ENCODE measurements at places on chromosomes 5 and 9.
A peak's percentile ranks its signal among the peaks of the same experiment; 100 is the strongest.

DNA sequence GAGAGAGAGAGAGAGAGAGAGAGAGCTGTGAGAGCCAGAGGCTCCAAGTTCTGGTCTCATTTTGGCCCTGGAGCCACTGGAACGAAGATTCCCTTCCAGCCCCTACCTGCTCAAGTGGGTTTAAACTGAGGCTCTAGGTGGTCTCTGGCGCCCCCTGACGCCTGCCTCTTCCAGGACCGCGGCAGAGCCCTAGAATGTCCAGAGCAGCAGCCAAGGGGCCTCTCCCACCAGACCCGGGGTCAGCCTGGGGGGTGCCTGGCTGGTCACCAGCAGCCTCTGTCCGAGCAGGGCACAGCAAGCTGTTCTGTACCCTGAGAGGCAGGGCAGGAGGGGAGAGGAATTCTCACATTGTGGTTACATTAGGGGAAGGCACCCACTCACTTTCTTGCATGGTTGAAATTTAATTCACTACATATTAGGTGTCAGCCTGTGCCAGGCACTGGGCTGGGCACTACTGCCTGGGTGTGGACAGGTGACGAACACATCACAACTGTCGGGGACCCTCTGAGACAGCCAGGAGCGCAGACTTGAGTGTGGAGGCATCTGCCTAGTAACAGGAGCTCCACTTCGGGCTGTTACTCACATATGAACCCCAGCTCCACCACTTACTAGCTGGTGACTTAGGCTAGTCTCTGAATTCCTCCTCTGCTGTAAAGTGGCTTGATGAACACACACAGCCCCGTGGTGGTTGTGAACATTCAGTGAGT, 44.5 kb downstream of the AMBP start:
- no peak for DNase-seq

DNA sequence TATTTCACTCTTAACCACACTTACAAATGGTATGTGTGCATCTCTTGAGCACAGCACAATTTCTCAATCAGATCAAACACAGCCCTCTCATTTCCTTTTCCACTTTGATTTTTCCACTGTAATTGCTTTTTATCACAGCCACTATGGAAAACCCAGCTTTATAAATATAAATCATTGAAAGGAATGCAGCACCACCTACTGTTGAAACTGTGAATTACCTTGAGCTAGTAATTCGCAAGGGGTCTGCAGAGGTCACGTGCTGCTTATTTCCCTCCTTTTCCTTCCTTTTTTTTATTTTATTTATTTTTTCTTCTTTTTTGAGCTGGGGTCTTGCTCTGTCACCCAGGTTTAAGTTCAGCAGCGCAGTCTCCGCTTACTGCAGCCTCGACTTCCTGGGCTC, 76.9 kb downstream of the CDH6 start:
- no peak for DNase-seq

DNA sequence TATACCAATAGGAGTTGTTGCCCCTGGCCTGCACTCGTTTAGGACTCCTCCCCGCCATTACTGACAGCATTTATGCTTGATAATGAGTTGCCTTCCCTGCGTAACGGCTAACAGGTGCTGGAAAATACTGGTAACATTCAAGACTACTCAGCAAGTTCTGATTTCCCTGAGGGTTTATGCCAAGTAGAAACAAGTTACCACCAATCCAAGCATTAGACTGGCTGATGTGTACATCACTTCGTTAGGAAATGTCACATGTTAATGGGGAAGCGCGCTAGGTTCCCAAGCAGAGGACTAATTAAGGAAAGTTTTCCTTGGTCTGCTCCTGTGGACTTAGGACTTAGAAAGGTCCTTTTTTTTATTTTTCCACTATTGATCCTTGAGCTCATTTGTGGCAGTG, 302.1 kb downstream of the EFNA5 start:
- DNase-seq, result no peak

DNA sequence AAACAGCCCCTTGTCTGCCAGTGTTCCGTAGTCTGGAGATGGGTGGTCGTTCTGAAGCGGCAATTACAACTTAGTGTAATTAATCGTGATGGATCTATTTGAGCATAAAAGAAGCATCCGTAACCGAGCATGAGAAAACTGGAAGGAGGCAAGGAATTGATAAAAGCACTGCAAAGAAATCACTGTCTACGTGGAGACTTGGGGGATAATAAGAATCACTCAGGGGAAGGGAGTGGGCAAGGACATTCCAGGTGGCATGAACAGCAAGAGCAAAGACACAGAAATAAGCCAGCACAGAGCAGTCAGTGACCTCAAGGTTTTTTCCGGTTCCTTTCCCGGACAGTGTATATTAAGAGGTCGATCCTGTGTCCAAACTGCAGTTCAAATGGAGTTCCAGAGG, 35.0 kb downstream of the TLR4 start:
- DNase-seq, result no peak

DNA sequence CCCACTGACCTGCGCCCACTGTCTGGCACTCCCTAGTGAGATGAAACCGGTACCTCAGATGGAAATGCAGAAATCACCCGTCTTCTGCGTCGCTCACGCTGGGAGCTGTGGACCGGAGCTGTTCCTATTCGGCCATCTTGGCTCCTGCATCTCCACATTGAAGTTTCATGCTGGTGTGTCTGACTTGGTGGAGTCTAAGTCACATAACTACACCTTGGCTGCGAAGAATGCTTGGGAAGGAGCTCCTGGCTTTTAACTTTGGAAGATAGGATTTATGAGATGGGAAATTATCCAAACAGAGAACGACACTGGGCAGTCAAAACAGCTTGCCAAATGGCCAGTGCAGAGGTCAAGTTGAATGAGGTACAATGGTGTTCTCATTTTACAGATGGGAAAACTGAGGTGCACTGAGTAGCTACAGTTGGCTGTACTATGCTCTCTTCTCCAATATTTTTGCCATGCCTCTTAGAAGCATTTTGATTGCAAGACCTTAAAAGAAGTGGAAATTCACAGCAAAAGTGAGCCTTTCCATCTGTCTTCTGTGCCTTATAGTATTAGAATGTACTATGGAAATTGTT, 36.7 kb downstream of the CCDC192 start:
- DNase-seq, result no peak

DNA sequence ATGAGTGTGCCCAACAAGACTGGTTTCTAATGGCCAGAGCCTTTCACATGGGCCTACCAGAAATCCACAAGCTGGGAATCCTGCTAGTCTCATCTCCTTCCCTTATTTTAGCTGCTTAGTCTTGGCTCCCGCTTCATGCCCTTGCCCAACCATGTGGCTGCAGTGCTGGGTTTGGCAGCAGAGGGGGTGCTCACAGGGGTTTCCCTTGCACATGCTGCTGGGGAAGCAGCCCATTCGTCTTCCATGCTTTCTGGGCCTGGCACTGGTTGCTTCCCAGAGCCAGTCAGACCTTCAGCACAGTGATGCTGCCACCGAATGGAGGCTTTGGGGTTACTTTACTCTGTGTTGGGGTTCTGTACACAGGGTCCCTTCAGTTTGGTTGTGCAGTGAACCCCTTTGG, 26.3 kb downstream of the SLC46A2 start:
- no peak for DNase-seq

DNA sequence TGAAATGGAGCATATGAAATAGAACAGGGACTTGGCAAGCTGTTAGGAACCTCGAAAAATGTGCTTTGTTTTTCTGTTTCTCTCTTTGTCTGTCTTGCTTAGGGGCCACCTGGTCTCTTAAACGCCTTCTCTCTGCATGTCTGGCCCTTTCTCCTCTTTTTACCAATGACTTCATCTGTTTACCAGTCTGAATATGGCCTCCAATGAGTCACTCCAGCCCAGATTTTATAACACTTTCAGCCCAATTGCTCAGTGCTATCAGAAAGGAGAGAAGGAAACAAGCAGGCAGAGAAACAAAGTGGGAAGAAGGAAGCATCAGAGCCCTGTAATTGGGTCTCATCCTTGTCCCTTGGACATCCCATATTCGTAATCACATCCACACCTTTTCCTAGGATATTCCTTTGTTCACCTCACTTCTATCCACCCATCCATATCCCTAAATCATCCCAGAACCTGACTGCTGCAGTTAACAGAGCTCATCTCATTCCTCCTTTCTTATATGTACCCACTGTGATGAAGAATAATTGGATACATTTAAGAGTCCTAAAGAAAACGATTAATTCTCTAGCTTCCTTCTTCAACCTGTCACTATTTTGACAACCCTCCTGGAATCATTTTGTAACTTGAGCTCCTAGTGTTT, 151.8 kb upstream of the GPR151 start:
- DNase-seq, result no peak

GRCh38 chr9:86246752-86247161, 12.7 kb downstream of the C9orf153 start:
- no peak for DNase-seq

- peak; percentile 46 for DNase-seq
Measured at GRCh38 chr5:67181648-67182221, 14.9 kb downstream of the CD180 start.

DNA sequence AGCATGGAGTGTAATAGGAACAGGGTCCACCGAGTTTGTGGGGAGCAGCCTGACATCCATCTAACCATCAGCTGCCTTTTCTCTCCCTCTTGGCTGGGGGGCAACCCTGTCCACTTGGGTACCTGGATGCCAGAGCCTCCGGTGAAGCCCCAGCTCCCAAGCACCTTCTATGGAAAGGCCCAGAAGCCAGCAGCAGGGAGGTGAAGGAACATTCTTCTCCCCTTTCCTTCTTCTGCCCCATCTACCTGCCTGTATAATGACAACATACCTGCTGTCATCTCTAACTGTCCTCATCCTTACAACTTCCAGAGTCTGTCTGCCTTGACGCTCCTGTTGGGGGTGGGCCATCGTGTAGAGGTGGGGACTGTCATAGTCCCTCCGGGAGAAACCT, 33.1 kb downstream of the THBS4 start:
- DNase-seq, result no peak

Data from CD4-positive, alpha-beta T cell treated with Interleukin-15 for 1 hour (primary cell).